Stimulated activated CD4-positive, alpha-beta T cell treated with anti-CD3 and anti-CD28 coated beads, Interleukin-2, amount 100 ng/mL, for 4 hours (primary cell): ENCODE measurements at places on chromosomes 16 and 17.

DNA sequence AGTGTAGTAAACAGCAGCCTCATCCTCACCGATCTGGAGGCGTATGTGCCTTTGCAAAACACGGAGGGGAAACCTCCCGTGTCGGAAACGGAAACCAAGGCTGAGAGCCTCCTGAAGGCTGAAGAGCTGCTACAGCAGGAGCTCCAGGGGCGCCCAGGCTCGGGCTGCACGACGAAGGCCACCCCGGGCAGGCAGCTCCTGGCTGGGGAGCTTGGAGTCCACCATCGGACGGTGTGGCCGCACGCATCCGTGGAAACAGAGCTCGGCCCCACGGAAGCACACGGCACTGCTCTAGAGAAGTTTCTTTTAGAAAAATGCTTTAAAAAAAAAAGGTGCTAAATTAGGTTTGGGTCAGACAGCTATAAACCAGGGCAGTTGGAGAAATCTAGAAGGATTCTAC is 71.5 kb downstream of the ZNF778 start:
- DNase-seq: no peak

GRCh38 chr16:6749698-6750097 is 582.9 kb upstream of the RBFOX1 start:
- no peak for DNase-seq

GRCh38 chr17:13429201-13429600 is 172.5 kb downstream of the HS3ST3A1 start:
- DNase-seq: no peak

GRCh38 chr16:89289428-89290395 is 72.2 kb downstream of the ZNF778 start:
- peak; percentile 44 for DNase-seq

GRCh38 chr16:80480664-80481063 is 60.1 kb upstream of the DYNLRB2 start:
- no peak for DNase-seq

- no peak for DNase-seq
These were observed 11.7 kb upstream of the TMED6 start for GRCh38 chr16:69363281-69363717.

DNA sequence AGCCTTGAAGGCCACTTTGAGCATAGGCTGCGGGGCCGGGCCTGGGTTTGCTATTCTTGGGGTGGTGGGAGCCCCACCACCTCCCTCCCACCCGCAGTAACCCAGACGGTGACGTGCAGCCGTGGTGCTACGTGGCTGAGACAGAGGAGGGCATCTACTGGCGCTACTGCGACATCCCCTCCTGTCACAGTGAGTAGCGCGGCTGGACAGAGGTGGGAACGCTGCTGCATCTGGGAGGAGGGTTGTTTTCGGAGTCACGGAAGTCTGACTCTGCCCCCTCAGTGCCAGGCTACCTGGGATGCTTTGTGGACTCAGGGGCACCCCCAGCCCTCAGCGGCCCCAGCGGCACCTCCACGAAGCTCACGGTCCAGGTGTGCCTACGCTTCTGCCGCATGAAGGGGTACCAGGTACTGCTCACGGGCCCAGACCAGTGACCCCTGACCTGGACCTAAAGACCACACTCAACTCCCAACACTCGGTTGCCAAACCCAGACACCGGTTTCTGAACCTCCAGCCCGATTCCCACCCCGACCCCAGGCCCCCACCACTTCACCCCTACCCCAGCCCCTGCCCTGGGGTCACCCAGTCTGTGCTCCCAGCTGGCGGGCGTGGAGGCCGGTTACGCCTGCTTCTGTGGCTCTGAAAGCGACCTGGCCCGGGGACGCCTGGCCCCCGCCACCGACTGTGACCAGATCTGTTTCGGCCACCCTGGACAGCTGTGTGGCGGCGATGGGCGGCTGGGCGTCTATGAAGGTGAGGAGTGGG is 2.1 kb downstream of the KREMEN2 start:
- no peak for DNase-seq

DNA sequence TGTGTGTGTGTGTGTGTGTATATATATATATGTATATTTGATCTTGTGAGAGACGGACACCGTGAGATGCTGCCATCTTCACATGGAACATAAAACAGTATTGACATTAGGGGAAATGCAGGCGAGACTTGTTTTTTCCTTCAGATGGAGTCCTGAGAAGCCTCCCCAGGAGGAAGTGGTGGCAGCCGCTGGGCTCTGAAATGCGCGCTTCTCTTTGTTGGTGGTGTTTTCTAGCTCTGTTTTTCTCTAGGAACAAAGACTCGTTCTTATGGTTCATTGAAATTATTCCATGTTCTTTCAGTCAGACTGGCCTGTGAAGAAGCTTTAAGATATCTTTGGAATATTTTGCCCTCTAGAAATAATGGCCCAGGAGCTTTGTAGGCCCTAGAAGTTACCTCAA is 32.9 kb downstream of the SNX29 start:
- DNase-seq: no peak

- DNase-seq: no peak
These were observed 50.9 kb downstream of the HELZ start for GRCh38 chr17:67194134-67194533.

DNA sequence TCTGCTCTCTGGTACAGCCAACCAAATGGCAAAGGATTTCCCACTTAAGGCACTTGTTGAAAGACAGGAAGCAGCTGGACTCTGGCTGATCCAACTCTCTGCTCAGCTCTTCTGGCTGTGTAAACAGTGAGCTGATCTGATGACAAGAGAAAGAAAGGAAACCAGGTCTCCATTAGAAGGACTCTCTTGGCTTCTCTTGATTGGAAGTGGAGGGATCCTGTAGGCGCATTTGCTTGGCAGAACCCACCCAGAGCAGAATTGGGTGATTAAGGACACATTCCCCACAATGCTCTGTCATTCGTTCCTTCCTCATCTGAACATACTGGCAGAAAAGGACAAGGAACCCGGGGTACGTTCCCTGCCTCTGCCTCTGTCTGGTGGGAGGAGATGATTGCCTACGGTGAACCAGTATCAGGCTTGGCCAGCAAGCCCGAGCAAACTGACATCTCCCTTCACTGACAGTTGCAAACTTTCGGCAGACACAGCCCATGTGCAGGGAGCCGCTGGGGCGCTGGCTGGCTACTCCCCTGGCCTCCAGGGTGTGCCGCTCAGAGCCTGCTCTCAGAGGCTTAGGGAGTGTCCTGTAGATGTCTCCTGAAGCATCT is 29.1 kb downstream of the LDHD start:
- no peak for DNase-seq

GRCh38 chr16:13552062-13552959 is 367.6 kb upstream of the ERCC4 start:
- no peak for DNase-seq

DNA sequence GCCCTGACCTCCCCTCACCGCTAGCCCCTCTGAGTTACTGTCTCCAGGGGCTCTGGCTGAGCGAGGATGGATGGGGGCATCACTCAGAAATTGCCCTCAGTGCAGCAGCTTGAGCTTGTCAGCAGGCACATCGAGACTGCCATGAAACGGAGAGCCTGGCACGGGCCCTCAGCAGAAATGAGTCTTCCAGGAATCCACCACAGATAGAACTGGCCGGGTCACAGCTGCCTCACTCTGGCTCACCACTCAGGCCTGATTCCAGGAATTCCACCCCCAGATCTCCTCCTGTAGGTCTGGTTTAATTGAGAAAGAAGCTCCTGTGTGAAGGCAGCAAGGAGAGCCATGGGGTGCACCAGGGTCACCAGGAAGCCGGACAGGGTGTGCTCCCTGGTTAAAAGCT is 85.5 kb downstream of the GSG1L start:
- DNase-seq: no peak

GRCh38 chr17:80681215-80681614 is 136.6 kb downstream of the RPTOR start:
- DNase-seq: no peak

DNA sequence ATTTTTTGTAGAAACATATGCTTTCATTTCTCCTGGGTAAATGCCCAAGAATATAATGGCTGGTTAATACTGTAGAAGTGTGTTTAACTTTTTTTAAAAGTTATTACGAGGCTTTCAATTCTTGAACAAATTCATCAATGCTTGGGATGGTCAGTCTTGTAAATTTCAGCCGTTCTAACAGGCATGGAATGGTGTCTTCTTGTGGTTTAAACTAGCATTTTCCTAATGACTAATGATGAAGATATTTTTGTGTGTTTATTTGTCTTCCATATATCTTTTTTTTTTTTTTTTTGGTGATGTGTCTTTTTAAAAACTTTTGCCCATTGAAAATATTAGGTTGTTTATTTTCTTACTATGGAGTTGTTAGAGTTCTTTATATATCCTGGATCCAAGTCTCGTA is 67.1 kb downstream of the MGAT5B start:
- DNase-seq: no peak

GRCh38 chr17:21505819-21506815 is 130.0 kb downstream of the KCNJ12 start:
- DNase-seq: no peak

DNA sequence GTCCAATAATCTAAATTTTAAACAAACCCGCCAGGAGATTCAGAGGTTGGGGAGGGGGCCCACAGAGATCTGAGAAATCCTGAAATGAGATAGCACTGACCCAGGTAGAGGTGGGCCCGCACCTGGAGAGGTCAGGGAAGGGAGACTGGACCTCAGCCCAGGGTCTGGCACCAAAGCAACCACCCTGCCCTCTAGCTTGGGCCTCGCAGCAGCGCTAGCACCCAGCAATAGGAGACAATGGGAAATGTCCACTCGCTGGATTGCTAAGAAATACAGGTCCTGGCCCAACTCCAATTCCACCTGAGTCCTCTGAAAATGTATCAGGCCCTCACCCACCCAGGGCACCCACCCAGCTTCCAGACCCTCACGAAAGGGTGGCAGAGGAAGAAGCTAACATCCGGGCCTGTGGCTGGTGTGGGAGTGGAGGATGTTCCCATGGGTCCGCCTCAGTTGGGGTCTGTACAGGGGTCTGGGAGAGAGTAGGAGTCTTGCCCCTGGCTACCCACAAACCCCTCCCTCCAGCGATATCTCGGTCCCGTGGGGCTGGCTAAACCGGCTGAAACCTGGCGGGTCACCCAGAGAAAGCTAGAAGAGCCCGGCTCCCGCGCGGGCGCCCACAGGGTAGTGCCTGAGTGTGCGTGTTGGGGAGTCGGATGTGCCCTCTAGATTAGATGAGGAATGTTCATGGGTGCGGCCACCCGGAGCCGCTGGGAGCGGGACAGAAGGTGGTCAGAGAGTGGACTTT is 1.1 kb downstream of the PLLP start:
- DNase-seq: no peak

DNA sequence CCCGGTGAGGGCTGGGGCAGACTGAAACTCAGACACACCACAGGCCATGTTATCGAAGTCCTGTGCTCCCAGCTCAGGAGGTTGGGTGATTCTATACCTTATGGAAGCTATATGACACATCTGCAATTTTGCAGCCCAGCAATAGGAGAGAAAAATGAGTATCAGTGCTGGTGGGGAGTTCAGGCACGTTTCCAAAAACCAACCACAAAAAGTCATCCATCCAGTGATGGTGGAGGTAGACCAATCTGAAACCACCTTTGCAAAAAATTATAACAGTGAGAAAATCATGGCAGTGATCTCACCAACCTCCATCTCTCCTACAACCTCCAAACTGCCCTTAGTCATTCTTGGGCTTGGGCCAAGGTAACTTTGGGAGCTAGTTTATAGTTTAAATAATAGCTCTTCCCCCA is 327.9 kb downstream of the SLC39A11 start:
- DNase-seq: no peak

DNA sequence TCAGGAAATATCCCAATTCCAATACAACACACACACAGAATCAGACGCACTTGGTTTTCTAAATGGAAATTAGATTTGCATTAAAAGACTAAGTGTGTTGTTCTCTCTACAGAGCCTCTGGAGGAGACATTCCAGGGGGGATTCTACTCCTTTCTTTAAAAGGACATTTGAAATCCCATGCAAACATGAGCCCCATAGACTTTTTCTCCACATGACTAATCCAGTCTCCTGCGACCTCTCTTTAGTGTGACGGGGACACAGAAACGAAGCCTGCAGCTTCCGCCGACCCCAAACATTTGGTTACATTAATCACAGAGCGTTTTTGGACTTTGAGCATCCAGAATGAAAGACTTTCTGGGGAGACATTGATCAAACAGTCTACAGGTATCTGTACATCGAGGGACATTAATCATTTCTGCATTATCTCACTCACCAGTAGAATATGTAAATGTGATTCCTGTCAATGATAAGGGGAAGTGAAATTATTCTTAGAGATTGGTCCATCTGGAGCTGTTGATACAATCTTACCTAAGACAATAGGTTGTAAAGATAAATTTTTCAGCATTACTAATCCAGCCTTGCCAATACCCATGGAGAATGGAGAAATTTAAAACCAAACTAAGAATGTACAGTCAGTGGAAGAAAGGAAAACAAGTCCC is 103.4 kb upstream of the IRX3 start:
- no peak for DNase-seq
